ENCODE measurements at places on chromosomes 5 and 9. TPM values are rescaled to one million over a fixed set of nuclear protein-coding genes. Genes with fewer than 3 reads are reported as not detected.

Gene ROPN1L
- 1.7 TPM for total RNA-seq

Gene MTMR12
- 52.8 TPM for total RNA-seq

GRCh38 chr5:136620016-136620419, 254.7 kb upstream of the TRPC7 start:
- no peak for DNase-seq

Gene LHX3
- total RNA-seq, result not detected

Gene ADGRV1
- 7.0 TPM for total RNA-seq

GRCh38 chr5:155728857-155729683, 597.9 kb upstream of the SGCD start:
- DNase-seq, result peak; percentile 41

DNA sequence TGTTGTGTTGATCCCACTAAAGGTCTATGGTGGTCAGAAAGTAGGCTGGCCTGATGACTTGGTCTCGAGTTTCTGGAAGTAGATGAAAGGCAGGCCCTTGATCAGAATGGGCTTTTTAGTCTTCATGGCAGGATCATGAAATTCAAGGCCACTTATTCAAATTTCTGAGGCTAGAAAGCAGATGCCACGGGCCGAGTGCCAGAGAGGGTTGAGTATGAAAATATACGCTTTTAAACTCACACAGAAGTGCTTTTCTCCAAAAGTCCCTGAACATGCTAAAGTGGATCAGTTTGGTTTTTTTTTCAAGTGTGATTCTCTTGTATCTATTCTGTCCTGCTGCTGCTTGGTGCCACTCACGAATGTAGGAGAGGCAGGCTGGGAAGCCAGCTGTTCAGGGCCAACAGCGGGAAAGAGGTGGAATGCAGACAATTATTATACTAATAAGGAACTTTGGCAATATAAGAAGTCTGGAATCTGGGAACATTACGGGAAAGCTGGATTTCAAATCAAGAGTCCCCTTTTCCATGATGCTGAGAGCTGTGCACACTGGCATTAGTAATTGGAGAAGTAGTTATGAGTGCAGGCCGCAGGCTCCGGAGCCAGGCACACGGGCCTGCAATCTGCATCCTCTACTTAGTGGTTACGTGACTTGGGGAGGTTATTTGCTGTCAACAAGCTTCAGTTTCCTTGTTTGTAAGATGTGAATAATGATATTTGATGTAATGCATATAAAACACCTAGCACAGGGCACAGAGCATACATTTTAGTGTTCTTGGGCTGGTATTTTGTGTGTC, 95.8 kb downstream of the LMNB1 start:
- no peak for DNase-seq

GRCh38 chr5:131589510-131590348, 45.3 kb downstream of the RAPGEF6 start:
- peak; percentile 54 for DNase-seq

GRCh38 chr5:126909856-126910255, 120.5 kb downstream of the MARCHF3 start:
- DNase-seq, result no peak

- DNase-seq, result no peak
Measured at GRCh38 chr5:71597001-71597400, 9.9 kb downstream of the MCCC2 start.

DNA sequence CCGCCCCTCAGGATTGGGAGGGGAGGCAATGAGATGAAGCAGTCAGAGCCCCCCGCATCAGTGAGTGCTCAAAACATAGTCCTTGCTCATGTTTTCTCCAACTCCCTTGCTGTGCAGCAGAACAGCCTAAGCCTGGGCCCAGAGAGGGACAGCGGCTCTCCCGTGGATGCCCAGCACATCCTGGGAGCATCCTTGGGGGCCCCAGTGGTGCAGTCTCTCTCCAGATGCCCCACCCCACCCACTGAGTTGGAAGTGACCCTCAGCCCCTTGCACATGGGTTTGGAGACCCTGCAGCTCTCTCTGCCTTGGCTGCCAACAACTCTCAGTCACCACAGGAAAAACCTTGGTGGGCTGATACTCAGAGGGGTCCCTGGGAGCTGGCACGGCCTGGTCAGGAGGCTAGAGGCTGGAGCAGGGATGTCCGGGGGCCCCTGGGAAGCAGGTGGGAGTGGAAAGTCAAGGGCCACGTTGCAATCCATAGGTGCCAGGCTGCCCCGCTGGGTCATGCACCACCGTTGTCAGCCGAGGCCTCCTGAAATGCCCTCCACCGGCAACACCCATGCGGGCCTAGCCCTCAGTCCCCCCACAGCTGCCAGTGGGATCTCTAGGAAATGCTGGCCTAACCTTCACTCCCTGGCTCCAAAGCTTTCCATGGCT, 242.5 kb downstream of the PBX3 start:
- DNase-seq, result no peak

DNA sequence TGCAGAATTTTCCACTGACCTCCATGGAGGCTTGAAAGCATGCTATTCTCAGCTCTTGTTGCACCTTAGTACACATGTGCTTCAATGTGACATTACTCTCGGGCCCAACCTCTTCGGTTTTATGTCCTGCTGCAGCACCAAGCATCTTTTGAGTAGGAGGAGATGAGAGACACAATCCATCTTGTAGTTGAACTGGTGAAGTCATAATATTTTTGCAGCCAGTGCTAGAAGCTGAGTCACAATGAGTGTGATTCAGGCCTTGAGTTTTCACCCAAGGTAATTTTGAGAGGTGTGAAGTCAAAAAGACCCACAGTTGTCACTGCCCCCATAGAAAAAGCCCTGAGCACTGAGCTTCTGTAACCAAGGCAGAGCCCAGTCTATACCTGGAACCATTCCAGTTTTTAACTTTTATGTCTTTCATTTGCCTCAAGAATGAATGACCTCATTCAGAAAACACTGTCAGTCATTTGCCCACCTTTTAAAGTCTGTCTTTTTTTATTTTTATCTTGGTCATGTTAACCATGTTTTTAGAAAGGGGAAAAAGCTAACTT, 117.7 kb downstream of the ZNF462 start:
- DNase-seq, result no peak

DNA sequence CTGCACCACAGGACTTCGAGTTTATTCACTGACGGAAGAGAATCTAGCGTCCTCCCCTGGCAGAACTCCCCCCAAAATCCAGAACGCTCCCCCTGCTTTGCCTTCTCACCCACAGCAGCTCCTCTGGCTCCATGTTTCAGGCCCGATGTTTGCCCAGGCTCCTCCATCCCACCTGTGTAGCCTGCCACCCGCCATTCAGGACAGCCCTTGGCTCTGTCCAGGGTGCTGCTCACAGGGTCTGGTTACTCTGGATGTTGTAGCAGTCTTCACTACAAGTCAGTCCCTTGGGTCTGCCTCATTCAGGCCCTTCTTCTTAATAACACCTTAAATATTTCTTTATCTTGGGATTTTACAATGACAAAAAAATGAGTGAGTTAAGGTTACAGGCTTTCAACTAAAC, 41.3 kb upstream of the SV2C start:
- DNase-seq, result peak; percentile 33

DNA sequence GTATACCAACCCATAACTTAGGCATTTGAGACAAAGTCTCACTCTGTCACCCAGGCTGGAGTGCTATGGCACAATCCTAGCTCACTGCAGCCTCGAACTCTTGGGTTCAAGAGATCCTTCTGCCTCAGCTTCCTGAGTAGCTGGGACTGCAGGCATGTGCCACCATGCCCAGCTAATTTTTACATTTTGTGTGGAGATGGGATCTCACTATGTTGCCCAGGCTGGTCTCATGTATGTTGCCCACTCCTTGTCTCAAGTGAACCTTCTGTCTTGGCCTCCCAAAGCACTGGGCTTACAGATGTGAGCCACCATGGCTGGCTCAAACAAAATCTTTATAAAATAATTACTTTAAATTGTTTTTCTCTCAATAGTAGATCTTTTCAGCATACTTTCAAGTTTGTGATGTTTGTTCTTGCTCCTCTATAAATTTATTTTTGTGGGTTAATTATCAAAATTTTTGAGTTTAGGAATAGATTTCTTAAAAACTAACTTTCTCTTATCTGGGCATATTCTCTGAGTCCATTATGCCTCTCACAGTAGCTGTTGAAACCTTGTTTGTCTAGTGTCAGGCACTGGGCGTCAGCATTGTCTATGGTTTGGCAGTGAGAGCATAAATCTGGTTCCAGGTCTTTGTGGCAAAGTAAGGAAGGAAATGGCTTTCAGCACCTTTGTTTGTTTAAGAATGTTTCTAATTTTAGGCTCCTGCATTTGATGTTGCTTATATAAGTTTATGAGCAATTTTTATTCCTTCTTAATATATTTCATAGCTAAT, 38.7 kb downstream of the NLN start:
- no peak for DNase-seq

- DNase-seq, result no peak
Measured at GRCh38 chr5:68725905-68726683, 367.7 kb upstream of the SLC30A5 start.

GRCh38 chr9:13568841-13569601, 289.5 kb upstream of the MPDZ start:
- DNase-seq, result no peak

All from kidney (tissue), 22 donors.